ENCODE measurements at places on chromosomes 12 and 14.

GRCh38 chr12:44847403-44847802 is 28.7 kb downstream of the NELL2 start:
- DNase-seq, result no peak

DNA sequence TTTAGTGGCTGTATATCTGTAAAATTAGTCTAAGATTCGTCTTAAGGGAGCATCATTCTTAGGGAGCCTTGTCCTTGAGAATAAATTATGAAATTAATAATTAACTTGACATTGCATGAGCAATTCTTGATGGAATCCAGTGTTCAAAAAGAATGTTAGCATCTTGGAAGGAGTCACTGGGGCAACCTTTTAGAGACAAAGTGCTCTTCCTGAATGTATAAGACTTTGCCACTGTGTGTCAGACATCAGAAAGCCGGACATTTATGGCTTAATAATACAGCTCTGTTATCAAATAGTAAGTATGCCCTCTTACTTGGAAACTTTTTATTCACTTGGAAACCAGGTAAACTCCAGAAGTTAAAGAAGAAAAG is 83.3 kb downstream of the CCER1 start:
- DNase-seq, result no peak

GRCh38 chr12:93005928-93006392 is 76.9 kb upstream of the EEA1 start:
- no peak for DNase-seq

- DNase-seq, result no peak
These were observed 366.1 kb upstream of the TMPO start for GRCh38 chr12:98149270-98149669.
